Breast epithelium (tissue), 4 donors: ENCODE measurements at places on chromosomes 2 and 18.

GRCh38 chr2:40113272-40113968 is 334.4 kb upstream of the THUMPD2 start:
- no peak for DNase-seq
- no peak overlapping the region for H3K27ac ChIP-seq
- H3K4me1 ChIP-seq: no peaks in the 10 kb centered on the region
- H3K36me3 ChIP-seq: no peaks in the 10 kb centered on the region

DNA sequence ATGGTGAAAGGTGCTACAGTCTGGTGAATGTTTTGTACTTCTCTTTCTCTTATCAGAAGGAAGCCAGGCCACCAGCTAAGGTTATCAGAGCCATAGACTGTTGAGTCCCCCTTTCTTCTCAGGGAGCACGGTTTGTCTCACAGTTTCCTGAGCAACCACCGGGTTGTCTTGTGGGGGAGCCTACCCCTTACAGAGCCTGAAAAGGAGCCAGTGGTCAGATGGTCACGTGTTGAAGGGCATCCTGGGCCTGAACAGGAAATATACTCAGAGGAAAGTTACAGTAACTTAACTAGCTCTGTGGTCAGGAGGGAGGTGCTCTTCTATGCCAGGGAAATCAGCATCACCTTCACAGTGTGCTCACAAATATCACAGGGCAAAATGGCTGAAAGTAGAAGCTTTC is 11.6 kb downstream of the CD28 start:
- H3K36me3 ChIP-seq: no peaks in the 10 kb centered on the region
- H3K27ac ChIP-seq: no peak overlapping the region
- DNase-seq: no peak
- H3K4me3 ChIP-seq: no peak overlapping the region
- H3K27me3 ChIP-seq: no peaks in the 10 kb centered on the region
- no peaks in the 10 kb centered on the region for H3K4me1 ChIP-seq

GRCh38 chr18:3806656-3807055 is 356.7 kb downstream of the TGIF1 start:
- H3K4me1 ChIP-seq: no peaks in the 10 kb centered on the region
- no peak overlapping the region for H3K4me3 ChIP-seq
- no peak overlapping the region for H3K27ac ChIP-seq
- H3K27me3 ChIP-seq: no peaks in the 10 kb centered on the region

- no peaks in the 10 kb centered on the region for H3K4me1 ChIP-seq
- DNase-seq: no peak
- H3K27ac ChIP-seq: no peak overlapping the region
- no peaks in the 10 kb centered on the region for H3K27me3 ChIP-seq
Observed at GRCh38 chr2:10661846-10662245, 27.9 kb downstream of the NOL10 start.

GRCh38 chr18:49100226-49100968 is 149.6 kb upstream of the SMAD7 start:
- H3K4me1 ChIP-seq: no peaks in the 10 kb centered on the region
- H3K27ac ChIP-seq: no peak overlapping the region
- H3K27me3 ChIP-seq: no peaks in the 10 kb centered on the region
- DNase-seq: no peak

DNA sequence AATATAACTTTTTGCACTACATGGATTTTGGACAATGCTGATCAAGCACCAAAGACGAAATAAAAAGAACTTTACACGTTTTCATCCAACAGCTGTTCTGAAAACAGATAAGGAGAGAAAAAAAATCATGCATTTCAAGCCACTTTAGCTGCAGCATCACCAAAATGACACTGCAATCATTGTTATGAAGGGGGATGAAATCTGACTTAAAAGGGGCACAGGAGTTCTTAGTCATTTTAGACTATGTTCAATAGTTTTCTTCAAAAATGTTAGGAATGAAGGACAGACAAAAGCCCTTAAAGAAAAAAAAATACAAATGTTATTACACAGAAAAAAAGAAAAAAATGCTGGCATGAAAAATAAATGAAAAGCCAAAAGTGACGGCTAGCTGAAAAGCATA is 71.2 kb downstream of the CUL3 start:
- H3K4me1 ChIP-seq: no peaks in the 10 kb centered on the region
- no peak overlapping the region for H3K27ac ChIP-seq
- no peak overlapping the region for H3K4me3 ChIP-seq
- no peaks in the 10 kb centered on the region for H3K36me3 ChIP-seq
- DNase-seq: no peak

DNA sequence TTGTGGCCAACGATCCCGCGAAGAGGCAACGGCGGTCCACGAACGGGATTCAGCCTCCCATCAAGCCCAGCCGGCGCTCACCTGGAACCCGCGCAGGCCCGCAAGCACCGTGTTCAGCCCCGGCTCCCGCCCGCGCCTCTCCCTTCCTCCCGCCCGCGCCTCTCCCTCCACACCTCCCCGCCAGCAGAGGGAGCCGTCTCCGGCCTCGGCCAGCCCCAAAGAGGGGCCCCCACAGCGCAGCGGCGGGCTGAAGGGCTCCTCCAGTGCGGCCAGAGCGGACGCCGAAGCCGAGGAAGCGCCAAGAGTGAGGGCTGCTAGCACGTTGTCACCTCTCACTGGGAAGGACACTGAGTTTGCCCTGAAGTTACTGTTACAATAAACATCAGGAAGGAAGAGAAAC is 55.3 kb upstream of the LAPTM4A start:
- H3K4me3 ChIP-seq: peak overlapping the region; percentile 40
- DNase-seq: peak; percentile 23
- H3K36me3 ChIP-seq: no peaks in the 10 kb centered on the region
- H3K27me3 ChIP-seq: no peaks in the 10 kb centered on the region
- H3K27ac ChIP-seq: peak overlapping the region; percentile 10
- no peaks in the 10 kb centered on the region for H3K4me1 ChIP-seq

DNA sequence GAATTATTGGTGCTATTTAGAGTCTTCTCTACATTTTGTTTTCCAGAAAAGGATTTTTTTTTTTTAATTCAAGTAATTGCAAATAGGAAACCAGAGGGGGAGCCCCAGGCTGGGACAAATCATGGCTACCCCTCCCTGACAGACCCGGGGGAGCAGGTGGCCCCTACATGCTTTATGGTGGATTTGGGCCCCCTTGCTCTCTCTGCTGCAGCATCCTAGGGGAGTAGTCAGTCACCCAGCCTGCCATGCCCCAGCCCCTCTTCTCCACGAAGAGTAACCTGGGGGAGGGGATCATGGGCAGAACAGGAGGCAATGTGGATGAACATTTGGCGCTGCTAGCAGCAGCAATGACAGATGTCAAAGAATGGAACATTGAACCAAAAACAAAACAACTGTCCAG is 4.6 kb downstream of the C2orf81 start:
- no peaks in the 10 kb centered on the region for H3K27me3 ChIP-seq
- H3K36me3 ChIP-seq: no peaks in the 10 kb centered on the region
- no peak overlapping the region for H3K27ac ChIP-seq
- DNase-seq: no peak
- no peak overlapping the region for H3K4me3 ChIP-seq

DNA sequence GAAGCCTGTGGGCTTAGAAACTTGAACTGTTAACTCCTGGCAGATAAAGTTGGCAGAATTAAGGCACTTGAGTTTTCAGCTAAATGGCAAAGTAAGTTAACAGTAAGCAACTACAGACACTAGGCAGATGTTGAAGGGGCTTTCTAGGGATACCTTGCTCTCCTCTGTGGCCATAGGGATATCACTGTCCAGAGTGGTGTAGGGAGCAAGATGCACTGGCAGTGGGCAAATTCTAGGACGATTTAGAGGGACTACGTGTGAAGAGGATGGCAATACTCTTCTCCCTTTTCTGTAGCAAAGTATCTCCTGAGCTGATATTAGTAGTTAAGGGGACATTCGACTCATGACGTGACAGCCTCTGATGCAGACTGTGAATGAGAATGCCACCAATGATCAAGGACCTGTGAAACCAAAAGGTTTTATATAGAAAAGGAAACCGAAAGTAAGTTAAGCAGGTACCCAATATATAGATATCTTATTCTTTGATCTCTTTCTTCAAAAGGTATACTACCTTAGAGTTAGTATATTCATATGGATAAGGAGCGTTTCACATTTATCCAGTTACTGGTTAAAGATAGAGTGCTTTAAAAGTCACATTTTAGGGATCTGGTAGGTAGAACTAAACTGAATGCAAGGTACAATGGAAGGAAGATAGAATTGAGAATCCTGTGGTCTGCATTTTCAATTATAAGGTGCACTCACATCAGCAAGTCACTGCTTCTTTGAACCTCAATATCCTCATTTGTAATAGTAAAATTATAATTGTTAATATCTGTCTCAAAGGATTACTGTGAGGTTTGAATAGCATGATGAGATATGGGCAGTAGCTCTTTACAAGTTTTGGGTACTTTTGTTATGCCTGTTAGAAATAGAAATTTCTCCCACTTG is 106.4 kb downstream of the KCNH7 start:
- H3K27ac ChIP-seq: no peak overlapping the region
- no peak overlapping the region for H3K4me3 ChIP-seq
- DNase-seq: no peak
- no peaks in the 10 kb centered on the region for H3K4me1 ChIP-seq
- H3K27me3 ChIP-seq: no peaks in the 10 kb centered on the region
